ENCODE measurements at places on chromosomes 3 and 15. TPM values are rescaled to one million over a fixed set of nuclear protein-coding genes. Genes with fewer than 3 reads are reported as not detected.

The FAM240A gene
- not detected for total RNA-seq

The WDR72 gene
- not detected for total RNA-seq

The DUOXA2 gene
- total RNA-seq: not detected

The TP63 gene
- not detected for total RNA-seq

The DOCK3 gene
- total RNA-seq: 0.51 TPM

The CLEC3B gene
- 45.4 TPM for total RNA-seq

The WWTR1 gene
- total RNA-seq: 53.3 TPM

The AGTR1 gene
- 4.0 TPM for total RNA-seq

The ELL3 gene
- 5.2 TPM for total RNA-seq

The CCR4 gene
- total RNA-seq: not detected

The SCN11A gene
- not detected for total RNA-seq

The TRIM42 gene
- total RNA-seq: not detected

The PPP1R14D gene
- not detected for total RNA-seq

The PML gene
- total RNA-seq: 74.7 TPM

The ECE2 gene
- not detected for total RNA-seq

The NECTIN3 gene
- total RNA-seq: 111 TPM

The STRA6 gene
- total RNA-seq: not detected

The AADACL2 gene
- not detected for total RNA-seq

The DUOXA1 gene
- total RNA-seq: not detected

The DPPA2 gene
- total RNA-seq: not detected

The SCAANT1 gene
- not detected for total RNA-seq

The GXYLT2 gene
- 10.0 TPM for total RNA-seq

The GABRR3 gene
- total RNA-seq: not detected

The APBA2 gene
- total RNA-seq: 1.1 TPM

The ACAN gene
- total RNA-seq: not detected

The CKMT1A gene
- total RNA-seq: not detected

The LYZL4 gene
- not detected for total RNA-seq

The COLQ gene
- 1.1 TPM for total RNA-seq

The CPN2 gene
- total RNA-seq: not detected

The QARS1 gene
- 240 TPM for total RNA-seq

The SEMA5B gene
- not detected for total RNA-seq

The CA12 gene
- 41.8 TPM for total RNA-seq

The SNUPN gene
- total RNA-seq: 33.5 TPM

The BBX gene
- 52.4 TPM for total RNA-seq

The IL12A gene
- total RNA-seq: 2.8 TPM

The PATL2 gene
- total RNA-seq: not detected

The HYKK gene
- 3.9 TPM for total RNA-seq

The KNG1 gene
- total RNA-seq: not detected

The CILP gene
- under 0.01 TPM for total RNA-seq

The ACVR2B gene
- total RNA-seq: 0.76 TPM

The CPNE9 gene
- not detected for total RNA-seq

The TMEM266 gene
- 0.38 TPM for total RNA-seq

The IL5RA gene
- not detected for total RNA-seq

The AGBL1 gene
- total RNA-seq: not detected

The AVEN gene
- 27.0 TPM for total RNA-seq

The CCR3 gene
- total RNA-seq: not detected

The IGDCC3 gene
- total RNA-seq: not detected

The MLF1 gene
- 13.4 TPM for total RNA-seq

The FEZF2 gene
- not detected for total RNA-seq

The KCNH8 gene
- total RNA-seq: not detected

The ACP3 gene
- total RNA-seq: 0.51 TPM
